MCF 10A (cell line): ENCODE measurements at places on chromosomes 5 and 9.

- DNase-seq, result no peak
These were observed 59.8 kb downstream of the ARHGEF37 start for GRCh38 chr5:149641000-149641576.

- no peak for DNase-seq
These were observed 80.2 kb downstream of the LURAP1L start for GRCh38 chr9:12855066-12855465.

- no peak for DNase-seq
These were observed 90.3 kb upstream of the CER1 start for GRCh38 chr9:14812806-14813205.

DNA sequence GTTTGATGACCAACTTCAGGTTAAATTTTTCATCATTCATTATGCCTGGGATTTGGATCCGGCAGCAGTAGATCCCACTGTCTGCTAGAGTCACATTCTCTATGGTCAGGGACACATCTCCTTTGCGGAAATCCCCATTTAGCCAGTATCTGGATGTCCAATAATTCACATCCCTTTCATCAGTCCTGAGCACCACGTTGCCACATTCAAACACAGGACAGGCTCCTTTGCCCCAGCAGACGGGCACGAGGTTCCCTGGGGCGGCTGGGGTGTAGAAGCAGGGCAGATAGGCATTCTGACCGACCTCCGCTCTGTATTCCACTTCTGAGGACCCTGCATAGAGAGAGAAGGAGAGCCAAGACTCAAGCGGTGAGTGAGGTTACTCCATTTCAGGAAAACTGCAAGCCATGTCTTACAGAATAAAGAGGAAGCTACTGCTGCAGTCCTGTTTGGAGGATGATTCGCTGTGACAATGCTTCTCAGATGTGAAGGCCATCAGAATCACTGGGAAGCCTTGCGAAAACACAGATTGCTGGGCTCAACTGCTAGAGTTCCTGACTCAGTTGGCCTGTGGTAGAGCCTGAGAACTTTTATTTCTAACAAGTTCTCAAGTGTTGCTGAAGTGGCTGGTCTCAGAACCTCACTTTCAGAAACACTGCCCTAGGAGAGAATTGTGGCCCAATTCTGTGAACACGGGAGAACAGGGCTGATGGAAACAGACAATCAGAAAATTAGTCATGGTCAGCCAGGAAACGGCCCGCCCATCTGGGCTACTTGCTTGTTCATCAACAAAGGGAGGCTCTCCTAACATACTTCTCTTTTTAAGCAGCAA lies 2.0 kb downstream of the HAVCR2 start:
- no peak for DNase-seq

- peak; percentile 48 for DNase-seq
These were observed 5.9 kb upstream of the CFAP90 start for GRCh38 chr5:7856855-7857254.

DNA sequence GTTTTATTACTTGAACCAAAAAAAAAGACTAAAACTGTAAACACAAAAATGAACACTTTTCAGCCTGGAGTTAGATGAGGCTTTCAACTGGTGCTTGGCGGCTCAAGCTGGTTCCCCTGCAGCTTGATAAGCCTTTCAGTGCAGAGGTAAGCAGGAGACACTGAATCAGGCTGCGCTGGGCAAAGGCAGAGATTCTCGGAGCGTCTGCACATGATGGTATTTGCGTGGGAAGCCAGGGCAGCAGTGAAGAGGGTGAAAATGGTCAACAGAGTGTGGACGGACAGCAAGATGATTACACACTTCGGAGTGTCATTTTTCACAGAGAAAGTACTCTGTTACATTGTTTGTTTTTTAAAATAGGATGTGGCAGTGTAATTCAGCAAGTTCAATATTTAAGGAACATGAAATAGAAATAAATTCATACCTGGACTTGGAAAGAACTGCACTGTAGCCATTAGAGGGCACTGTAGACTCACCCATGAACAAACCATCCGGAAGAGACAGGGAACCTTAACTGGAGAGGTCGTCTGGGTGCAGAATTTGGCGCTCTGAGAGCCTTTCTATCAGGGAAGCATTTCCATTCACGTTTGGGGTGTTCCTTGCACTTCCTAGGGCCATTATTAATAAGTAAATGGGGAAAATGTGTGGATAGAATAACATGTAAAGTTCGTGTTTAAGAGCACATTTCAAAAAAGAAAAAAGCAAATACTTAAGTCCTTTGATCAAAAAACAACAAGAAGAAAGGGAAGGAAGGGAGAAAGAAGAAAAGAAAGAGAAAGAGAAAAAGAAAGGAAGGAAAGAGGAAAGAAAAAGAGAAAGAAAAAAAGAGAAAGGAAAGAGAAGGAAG lies 69.8 kb downstream of the ICE1 start:
- peak; percentile 69 for DNase-seq

- no peak for DNase-seq
These were observed 13.9 kb downstream of the ZCCHC9 start for GRCh38 chr5:81315336-81315735.

DNA sequence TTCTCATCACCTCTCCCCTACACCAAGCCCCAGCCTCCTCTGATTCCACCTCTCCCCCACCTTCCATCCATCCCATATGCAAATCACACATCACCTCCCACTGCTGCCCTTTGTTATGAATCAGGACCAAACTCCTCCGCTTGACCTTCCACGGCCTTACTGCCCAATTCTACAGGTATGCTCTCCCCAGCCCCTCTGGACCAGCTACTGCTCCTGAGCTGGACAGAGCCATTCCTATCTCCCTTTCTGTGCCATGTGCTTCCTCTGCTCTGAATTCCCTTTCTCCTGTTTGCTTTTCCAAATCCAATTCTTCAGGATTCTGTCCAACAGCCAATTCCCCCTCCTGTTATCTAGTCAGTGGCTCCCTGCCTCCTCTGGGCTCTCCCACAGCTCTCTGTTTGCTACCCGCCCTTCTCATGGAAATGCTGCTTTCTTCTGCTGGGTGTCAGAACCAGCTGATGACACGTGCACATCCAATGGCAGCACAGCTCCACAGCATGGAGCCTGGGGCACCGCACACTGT lies 8.3 kb downstream of the FABP6 start:
- DNase-seq, result no peak

GRCh38 chr5:54002779-54003178 lies 307.6 kb downstream of the ARL15 start:
- no peak for DNase-seq

DNA sequence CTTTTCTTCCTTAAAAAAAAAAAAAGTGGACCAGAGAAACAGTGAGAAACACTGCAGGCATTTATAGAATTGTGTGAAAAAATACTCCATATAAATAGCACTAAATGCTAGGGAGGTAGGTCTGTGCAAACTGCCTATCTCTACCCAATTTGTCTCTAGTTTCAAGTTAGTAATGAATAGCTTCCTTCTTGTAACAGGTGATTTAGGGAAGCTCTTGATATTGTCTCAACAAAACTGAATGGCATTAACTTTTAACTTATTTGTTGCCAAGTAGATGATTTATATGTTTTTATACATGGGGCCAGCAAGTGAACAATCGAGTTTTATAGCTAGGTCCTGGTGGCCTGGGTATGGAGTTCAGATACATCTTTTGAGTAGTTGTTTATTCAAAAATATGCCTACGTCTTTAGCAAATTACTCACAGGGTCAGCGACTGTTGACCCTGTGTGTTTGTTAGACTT lies 283.6 kb downstream of the NR3C1 start:
- no peak for DNase-seq

DNA sequence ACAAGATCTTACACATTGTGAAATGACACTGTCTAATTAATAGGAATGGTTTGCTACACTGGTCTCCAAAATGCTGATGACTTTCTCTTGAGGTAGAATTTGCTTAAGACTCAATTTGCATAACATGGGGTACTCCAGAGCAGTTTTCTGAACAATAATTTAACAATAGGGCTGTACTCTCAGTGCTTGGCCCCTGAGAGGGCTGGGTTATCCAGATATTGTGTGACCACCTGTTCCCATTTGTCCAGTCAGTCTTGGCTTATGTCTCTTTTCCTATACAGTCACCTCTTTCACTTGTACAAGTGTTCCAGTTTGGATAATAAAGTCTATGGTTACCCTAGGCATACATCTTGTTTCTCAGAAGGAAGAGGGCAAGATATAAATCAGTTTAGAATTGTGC lies 17.9 kb downstream of the ZSWIM6 start:
- DNase-seq, result no peak

DNA sequence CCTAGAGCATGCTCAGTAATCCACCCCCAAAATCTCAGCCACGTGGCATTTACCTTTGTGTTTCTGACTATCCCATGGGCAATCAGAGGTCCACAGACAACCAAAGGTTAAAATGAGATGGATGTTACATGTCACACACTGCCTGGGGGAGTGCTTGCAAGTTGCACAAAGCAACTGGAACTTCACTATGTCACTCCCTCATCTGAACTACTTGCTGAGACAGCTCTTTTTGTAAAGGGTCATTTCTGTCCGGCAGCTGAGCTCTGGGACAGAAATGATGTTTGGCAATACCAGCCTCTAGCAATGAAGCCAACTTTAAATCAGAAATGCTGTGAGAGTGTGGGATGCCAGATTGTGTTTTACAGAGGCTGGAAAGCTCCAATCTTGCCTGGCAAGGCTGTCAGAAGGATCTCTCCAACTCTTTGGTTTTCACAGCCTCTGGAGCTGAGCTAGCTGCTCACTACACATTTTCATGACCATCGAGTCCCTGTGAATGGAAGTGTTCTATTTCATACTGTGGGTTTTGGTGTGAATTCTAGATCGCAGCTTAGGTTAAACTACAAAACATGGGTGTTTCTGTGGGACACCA lies 66.3 kb upstream of the TMEM215 start:
- DNase-seq, result no peak

DNA sequence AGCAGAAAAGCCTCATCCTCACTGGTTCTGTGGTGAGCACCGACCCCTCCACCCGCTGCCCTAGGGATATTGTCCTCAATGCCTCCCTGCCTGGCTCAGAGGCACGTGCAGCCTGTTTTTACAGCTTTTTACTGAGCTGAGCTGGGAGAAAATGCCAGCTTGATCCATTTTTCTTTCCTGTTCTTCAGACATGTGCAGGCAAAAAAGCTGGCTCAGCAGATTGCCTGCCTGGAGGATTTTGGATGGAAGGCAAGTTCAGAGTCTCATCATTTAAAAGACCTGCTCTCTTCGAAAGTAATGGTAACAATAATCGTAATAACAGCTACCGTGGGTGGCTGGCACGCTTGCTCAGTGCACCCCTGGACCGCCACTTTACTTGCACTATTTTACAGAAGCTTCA lies 135.0 kb upstream of the SMIM23 start:
- no peak for DNase-seq

- DNase-seq, result no peak
These were observed 158.1 kb downstream of the CETN3 start for GRCh38 chr5:90251447-90251846.

DNA sequence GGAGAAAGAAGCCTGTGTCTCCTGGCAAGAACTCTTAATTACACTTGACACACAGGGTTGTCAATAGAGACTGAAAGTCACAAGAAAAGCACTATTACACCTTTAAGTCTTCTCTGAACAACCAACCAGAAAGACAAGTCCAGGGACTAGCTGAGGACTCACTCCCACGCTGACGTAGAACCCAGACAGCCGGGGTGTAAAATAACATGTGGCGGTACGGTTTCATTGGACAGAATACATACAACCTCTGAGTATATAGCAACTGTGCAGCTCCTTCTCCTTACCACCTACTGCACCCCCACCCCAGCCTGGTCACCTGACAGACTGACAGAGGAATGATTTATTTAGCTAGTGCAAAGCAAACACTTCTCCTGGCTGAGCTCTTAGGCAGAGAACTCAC lies 103.4 kb upstream of the RASEF start:
- DNase-seq, result peak; percentile 73

- DNase-seq, result no peak
These were observed 8.4 kb downstream of the NOTCH1 start for GRCh38 chr9:136537411-136537810.

- DNase-seq, result peak; percentile 72
These were observed 764 bp downstream of the CAMLG start for GRCh38 chr5:134738963-134739661.

GRCh38 chr9:128494108-128494745 lies 10.3 kb upstream of the GLE1 start:
- DNase-seq, result no peak

DNA sequence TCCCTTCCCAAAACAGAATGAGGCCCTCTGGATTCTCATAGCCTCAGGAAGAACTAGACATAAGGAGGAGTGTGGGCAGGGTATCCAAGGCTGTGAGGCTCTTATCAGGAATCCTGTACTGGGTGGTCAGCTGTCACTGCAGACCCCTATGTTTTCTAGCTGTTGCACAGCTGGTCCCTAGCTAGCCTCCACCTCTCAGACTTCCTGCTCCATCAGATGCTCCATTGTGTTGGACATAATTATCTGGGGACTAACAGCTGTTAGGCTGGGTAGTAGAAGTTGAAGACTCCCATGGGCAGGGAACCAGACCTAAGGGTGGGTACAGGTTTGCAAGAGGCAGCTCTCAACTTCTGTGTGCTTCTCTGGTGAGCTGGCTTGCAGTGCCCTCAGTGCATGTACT lies 18.4 kb downstream of the FAM219A start:
- DNase-seq, result no peak

GRCh38 chr5:2029206-2029605 lies 146.5 kb upstream of the IRX4 start:
- peak; percentile 21 for DNase-seq

- no peak for DNase-seq
These were observed 9.4 kb downstream of the IGIP start for GRCh38 chr5:140135127-140135526.
